D721Med (cell line): ENCODE measurements at places on chromosomes 5 and 9.
A peak's percentile ranks its signal among the peaks of the same experiment; 100 is the strongest.

GRCh38 chr9:135812961-135813360 is 94.4 kb downstream of the CAMSAP1 start:
- no peak for DNase-seq

- no peak for DNase-seq
These were observed 50.0 kb downstream of the RCL1 start for GRCh38 chr9:4842734-4843133.

GRCh38 chr5:40521108-40521785 is 158.5 kb upstream of the PTGER4 start:
- DNase-seq, result no peak

DNA sequence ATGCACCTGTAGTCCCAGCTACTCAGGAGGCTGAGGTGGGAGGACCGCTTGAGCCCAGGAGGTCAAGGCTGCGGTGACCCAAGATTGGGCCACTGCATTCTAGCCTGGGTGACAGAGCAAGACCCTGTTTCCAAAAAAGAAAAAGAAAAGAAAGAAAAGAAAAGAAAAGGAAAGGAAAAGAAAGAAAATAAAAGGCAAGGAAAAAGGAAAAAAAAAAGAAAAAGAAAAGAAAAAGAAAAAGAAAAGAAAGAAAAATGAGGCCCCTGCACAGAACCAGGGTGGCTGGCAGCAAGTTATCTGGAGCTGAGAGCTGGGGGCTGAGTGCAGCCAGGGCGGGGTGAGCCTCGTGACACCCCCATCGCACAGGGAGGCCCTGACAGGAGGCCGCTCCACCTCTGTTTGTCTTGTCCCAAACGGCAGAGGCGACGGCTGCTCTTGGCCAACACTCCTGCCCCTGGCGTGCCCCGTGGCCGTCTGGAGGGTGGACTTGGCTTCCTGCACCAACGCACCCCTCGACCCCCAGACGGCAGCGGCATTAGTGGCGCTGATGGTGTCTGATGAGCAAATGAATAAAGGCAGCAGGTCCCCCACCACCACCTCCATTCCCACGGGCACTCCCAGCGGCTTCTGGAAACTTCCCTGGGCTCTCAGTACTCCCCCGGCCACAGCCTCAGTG is 16.7 kb downstream of the EXD3 start:
- no peak for DNase-seq

- DNase-seq, result no peak
These were observed 5.8 kb upstream of the PSMB7 start for GRCh38 chr9:124420991-124421543.

GRCh38 chr9:109597496-109597895 is 99.4 kb upstream of the PTPN3 start:
- DNase-seq, result no peak

- DNase-seq, result no peak
These were observed 76.7 kb upstream of the IFNE start for GRCh38 chr9:21558615-21559401.

GRCh38 chr5:142484821-142485387 is 160.1 kb upstream of the SPRY4 start:
- no peak for DNase-seq

DNA sequence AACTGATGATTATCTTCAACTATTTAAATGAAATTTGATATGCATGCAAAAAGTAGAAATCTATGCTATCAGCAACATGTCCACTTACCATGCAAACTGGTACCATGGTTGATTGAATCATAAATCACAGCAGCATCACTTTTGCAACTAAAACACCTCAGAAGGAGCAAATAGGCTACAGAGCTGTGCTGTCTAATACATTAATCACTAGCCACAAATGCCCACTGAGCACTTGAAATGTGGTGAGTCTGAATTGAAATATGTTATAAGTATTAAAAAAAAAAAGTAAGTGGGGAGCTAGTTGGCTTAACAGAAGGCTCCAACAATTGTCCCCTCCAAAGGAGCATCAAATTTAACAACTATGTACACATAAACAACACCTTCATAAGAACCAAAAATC is 112.5 kb downstream of the FAM114A2 start:
- DNase-seq, result no peak

DNA sequence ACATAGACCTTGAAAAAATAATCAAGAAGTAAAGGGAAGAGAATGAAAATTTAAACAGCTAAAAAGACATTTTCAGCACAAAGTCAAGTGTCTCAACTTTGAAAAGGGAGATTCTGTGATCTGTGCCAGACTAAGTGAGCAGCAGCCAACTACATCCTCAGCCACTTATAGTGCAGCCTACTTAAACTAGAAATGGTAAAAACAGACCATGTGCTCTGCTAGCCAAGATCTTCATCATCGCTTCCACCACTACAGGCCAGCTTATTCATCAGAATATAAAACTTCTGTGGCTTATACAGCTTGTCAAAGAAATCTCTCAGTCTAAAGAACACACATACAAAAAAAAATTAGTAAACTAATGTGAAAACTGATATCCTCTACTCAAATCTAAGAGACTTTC is 63.5 kb downstream of the CEMIP2 start:
- no peak for DNase-seq

GRCh38 chr5:1445313-1445688 is at the start of gene SLC6A3:
Gene SLC6A3 (minus strand): TSS chr5:1445440. CDS start chr5:1443197, 2,243 bp downstream.
- peak; percentile 96 for DNase-seq

DNA sequence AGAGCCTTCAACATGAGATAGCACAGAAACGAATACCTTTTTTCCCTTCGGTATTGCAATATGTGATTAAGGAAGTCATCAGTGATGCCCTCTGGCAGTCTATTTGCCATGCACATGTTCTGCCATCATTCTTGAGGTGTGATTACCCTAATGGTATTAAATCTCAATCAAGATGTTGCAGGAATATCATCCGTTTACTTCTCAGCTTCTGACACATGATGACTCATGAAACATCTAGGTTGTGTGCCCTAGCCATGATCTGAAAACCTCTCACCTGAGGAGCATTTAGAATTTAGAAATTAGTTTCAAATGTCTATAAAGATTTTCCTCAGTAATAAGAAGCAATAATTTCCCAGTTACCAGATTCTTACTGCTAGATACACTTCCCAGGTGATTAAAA is 209.1 kb downstream of the ADGRV1 start:
- no peak for DNase-seq

DNA sequence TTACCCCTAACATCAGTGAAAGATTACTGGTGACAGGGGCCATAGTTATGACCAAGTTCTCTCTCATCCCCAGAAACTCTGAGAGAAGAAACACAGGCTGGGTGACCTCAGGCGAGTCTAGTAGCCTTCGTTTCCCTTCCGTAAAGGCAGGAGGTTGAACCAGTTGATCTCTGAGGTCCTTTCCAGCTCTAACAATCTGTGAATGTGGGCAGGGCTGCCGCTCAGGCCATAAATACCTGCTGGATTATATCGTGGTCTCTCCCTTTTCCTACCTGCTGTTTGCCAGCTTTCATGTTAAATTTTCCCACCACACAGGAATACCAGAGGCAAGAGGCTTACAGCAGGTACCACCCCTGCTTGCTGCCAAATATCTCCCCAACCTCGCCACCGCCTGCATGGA is 357.5 kb downstream of the SH3GL2 start:
- DNase-seq, result no peak

- DNase-seq, result no peak
These were observed 17.4 kb downstream of the ABITRAM start for GRCh38 chr9:108951578-108951977.

GRCh38 chr9:113269355-113269754 is 6.0 kb downstream of the CDC26 start:
- no peak for DNase-seq

- DNase-seq, result no peak
These were observed 211.8 kb downstream of the FANCC start for GRCh38 chr9:95105519-95106287.

- no peak for DNase-seq
These were observed 90.3 kb downstream of the AK8 start for GRCh38 chr9:132787748-132788159.

DNA sequence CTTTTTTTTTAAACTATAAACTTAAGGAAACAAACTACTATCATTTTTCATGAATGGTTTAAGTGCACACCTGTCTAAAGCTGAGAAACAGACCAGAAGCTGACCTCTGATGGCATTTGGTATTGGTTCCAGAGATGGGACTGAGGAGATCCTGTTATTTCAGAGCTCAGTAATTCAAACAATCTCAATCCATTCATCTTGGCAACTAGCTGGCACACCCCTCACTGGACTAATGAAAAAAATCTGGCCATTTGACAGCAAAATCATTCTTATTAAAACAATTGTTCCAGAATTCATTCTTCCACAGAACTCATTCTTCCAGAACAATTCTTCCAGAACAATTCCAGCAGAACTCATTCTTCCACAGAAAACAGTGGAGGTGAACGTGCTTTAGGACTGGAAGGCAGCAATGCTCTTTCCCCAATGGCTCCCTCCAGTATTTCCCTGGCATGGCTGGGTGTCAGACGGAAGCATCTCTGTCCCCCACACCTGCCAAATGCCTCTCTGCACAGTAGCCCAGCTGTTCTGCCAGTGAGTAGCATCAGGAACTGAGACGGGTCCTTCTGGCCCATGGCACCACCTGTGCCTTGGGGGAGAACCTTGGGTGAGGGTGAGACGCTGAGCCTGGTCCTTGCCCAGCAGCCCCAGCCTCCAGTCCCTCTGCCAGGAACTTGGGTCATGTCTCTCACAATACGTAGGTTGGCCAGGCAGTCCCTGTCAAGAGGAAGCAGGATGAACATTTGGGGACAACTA is 87.5 kb upstream of the EQTN start:
- DNase-seq, result no peak

DNA sequence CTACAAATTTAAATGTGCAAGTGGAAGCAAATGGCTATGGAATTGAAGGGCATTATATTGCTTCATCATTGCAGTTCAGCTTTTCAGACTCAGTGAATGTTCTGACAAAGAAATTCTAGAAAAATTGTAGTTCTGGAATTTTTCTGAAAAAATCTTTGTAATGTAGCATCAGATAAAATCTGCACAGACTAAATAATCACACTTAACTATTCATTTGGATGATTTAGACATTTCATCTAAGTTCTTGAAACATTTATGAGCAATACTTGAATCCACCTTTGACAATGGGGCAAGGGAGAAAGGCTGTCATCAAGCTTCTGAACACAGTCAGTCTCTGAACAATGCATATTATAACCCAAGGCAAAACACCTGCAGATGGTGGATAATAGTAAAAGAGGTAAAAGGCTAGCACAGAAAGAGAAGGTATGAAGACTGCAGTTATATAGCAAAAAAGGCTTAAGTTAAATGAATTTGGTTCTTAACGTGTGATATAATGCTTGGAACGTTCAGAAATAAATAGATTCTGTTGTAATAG is 1352.0 kb upstream of the NUDT12 start:
- DNase-seq, result no peak

- DNase-seq, result no peak
These were observed 324.0 kb downstream of the PARP8 start for GRCh38 chr5:50990296-50990924.
